ENCODE measurements at places on chromosomes 6 and 20.

DNA sequence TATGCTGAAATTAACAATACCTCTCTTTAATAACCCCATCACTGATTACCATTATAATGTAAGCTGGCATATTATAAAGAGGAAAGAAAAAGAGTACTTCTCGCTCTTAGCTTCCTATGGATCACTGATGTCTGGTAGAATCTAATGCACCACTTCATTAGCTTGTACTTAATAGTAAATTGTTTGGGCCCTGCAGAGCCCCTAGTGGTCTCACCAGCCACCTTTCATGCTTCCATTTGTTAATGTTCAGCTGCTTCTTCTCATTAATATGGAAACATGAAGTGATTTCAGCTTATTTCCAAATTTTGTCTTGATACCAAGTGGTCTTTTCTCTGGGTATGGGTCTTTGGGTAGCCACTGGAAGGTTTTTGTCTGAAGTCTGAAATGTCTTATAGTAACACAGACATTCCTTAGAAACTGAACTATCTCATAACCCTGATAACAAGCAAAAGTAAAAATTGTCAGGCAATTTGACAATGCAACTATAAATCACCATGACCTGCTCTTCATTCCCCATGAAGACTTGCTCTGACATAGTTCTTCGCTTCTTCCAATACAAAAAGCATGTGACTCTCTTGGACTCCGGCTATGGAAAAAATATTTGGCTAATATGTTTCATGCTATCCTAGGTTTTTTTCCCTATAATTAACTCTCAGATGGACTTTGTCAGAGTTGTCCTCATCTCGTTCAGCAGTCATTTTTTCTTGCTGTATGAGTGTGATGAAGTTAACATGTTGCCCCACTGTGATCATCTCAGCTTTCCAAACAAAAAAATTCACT, 395.8 kb upstream of the MARCKS start:
- DNase-seq = no peak

DNA sequence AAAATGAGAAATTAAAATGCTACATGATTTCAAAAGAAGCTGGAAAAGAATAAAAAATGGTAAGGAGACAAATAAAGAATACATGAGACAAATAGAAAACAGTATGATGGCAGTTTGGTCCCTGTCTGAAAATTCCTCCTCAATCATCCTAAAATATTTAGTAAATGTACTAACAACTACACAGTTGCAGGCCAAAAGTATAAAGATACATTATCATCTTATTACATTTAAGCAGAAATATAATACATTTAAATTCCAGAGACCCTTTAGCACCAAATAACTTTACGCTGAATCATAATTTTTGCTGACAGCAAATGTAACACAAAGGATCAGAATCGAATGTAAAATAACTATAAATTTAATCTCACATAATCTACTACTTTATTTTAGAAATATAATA, 4.4 kb downstream of the HMGCLL1 start:
- no peak for DNase-seq

DNA sequence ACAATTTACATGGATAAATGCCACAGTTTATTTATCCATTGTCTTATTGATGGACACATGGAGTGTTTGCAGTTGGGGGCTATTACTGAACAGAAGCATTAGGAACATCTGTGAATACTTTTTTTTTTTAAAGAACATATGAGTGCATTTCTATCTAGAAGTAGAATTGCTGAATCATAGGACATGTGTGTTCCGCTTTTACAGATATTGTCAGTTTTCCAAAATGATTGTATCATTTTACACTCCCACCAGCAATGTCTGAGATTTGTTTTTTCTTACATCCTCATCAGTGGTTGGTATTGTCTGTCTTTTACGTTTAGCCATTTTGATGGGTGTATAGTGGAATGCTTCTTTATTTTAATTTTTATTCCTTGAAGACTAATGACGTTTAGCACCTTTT, 42.0 kb upstream of the ASIP start:
- DNase-seq = no peak

GRCh38 chr6:163839296-163839695, 424.8 kb downstream of the QKI start:
- no peak for DNase-seq

DNA sequence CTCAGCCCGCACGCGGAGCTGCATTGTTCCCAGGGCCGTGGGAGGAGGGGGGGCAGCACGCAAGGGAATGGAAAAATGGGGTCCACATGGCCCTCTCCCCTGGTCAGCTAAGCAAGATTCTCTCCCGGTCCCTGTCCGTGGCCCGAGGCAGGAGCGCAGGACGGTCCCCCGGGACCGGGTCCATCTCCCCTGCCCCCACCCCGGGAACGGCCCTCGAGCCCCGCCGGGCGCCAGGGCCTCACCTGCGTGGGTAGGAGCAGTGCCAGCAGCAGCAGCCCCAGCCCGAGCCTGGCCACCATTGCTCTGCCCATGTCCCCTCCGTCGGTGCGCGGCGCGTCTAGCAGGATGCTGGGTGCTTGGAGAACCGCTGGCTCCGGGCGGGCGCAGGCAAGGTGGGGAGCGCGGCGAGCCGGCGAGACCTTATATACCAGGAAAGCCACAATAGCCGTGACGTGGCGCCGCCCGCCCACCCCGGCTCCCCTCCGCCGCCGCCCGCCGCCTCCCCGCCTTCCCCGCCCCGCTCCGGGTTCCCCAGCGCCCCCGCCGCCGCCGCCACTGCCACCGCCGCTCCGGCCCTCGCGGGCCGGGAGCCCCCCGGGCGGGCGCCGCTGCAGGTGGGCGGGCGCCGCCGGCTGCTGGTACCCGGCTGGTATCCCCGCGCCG, at the start of gene CD24:
TSS of gene CD24 (minus strand) at position 394 of the 663 bp plus-strand sequence. CDS start at position 311, 83 bp downstream.
- no peak for DNase-seq
